ENCODE measurements at places on chromosomes 7 and 10.

DNA sequence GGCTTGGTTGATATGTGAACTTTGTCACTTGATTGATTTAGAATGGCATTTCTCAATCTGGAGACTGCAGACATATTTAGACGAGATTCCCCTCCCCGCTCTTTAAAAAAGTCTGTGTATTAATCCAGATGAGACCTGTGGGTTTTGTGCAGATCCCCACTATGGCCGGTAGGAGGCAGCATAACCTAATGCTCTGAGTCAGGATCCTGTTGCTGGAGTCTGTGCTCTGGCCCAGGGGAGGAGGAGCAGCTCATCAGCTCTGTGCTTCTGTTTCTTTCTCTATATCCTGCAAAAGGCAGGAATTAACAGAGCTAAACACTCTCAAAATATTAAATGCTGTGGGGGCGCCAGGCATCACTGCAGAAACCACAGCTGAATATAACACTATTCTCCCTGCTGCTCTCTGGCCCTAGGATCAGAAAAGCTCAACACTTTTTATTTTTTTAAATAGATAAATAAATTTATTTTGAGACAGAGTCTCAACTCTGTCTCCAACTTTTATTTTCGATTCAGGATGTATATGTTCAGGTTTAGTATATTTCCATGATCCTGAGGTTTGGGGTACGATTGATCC is 23.9 kb upstream of the SEPHS1 start:
- DNase-seq = peak; percentile 60

GRCh38 chr10:84447701-84448400 is 119.5 kb downstream of the CCSER2 start:
- peak; percentile 75 for DNase-seq

DNA sequence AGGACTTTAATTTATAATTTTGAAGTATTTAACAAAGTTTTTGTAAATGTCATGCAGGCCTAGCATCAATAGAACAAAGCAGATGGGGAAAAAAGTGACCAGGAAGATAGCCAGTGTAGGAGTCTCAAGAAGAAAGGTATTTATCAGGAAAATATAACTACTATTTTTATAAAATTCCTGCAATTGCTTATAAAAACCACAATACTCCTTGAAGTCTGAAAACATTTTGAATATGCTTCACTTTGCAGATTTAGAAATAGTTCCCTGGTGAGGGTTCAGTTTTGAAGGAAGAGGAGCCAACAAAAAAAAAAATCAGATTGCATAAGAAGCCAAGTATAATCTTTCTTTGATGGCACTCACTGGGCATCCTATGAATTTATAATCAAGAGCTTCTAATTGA is 34.1 kb downstream of the MTERF1 start:
- no peak for DNase-seq

- no peak for DNase-seq
Measured at GRCh38 chr7:40297741-40298311, 163.0 kb downstream of the SUGCT start.

DNA sequence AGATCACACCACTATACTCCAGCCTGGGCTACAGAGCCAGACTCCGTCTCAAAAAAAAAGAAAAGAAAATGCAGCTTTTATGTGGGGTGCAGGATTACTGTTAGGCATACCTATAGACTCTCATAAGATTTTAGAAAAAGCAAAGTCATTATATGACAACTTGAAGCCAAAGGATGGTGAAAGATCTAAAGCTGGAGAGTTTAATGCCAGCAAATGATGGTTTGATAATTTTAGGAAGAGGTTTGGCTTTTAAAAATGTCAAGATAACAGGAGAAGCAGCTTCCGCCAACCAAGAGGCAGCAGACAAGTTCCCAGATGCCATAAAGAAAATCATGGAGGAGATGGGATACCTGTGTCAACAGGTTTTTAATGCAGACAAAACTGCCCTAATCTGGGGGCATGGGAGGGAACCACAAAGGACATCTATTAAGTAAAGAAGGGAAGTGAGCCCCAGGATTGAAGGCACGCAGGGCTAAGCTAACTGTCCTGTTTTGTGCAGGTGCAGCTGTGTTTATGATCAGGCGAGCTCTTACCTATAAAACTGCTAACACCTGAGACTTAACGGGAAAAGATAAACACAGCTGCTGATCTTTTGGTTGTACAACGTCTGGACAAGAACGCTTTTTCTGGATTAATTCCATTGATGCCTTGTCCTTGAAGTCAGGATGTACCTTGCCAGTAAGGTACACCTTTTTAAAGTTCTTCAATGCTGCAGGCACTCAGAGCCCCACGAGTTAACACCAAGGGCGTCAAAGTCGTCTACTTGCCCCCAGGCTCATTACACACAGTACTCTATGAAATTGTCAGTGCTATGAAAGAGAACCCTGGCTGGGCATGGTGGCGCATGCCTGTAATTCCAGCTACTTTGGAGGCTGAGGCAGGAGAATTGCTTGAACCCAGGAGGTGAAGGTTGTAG is 10.5 kb upstream of the ANKRD61 start:
- DNase-seq = no peak

GRCh38 chr10:124522933-124523871 is 61.6 kb downstream of the LHPP start:
- no peak for DNase-seq

GRCh38 chr10:1658658-1659057 is 78.7 kb downstream of the ADARB2 start:
- DNase-seq = no peak

- DNase-seq = no peak
Measured at GRCh38 chr10:29011516-29011915, 277.4 kb upstream of the LYZL1 start.

DNA sequence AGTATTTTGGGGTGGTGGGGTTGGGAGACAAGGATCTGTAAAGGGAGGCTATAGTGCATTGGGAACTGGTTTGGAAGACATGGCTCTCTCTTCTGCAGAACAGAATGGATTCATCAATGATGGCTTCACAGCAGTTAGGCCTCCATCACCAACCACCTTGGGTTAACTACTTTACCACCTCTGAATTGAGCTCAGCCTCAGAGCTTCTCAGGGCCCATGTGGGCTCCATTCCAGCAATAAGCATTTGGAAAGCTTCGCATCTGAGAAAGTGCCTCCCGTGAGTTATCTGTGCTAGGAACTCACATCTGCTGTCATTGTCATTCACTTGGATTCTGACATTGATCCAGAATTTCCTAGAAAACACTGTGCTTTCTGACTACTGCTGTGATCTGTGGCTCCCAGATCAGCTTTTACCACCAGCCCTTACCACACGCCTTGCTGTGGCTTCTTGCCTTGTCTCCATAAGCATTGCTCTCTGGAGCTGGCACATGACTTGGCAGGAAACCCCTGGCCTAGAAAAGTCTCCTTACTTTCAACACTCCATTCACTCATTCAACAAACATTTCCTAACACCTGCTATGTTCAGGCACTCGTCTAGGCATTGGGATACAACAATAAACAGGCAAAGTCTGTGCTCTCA is 70.7 kb upstream of the ADO start:
- DNase-seq = no peak

GRCh38 chr7:15747301-15747700 is 60.8 kb upstream of the MEOX2 start:
- DNase-seq = no peak

- DNase-seq = no peak
Measured at GRCh38 chr7:75614401-75614800, 122.3 kb downstream of the SPDYE5 start.

DNA sequence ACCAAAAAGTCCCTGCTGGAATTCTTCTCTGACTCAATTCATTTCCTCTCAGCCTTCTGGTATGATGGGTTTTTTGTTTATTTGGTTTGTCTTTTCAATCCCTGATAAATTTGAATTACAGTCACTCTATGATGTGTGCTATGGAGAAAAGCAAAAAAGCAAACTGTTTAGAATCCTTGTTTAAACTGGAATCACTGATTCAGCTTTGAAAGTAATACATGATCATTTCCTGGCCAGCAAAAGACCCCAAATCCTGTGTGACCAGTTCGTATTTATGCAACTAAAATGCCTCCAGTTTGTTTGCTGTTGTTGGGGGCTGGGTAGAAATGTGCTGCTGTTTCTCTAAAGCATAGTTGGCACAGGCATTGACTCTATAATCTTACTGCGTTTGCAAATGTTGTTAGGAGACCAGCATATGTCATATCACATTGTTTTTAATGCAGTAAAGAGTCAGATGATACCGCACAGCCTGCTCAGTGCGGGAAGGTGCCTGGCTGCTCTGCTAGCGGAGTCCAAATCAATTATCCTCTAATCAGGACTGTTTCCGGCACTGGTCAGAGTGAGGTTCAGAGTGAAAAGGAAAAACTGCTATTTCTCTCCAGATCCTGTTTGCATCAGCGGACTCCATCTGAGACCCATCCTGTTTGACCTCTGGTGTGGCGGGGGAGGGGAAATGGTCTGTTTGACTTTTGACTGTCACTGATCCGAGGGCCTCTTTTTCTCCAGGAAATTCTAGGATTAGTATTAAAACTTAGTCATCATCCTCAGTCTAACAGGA is 40.6 kb upstream of the ADD3 start:
- DNase-seq = no peak

DNA sequence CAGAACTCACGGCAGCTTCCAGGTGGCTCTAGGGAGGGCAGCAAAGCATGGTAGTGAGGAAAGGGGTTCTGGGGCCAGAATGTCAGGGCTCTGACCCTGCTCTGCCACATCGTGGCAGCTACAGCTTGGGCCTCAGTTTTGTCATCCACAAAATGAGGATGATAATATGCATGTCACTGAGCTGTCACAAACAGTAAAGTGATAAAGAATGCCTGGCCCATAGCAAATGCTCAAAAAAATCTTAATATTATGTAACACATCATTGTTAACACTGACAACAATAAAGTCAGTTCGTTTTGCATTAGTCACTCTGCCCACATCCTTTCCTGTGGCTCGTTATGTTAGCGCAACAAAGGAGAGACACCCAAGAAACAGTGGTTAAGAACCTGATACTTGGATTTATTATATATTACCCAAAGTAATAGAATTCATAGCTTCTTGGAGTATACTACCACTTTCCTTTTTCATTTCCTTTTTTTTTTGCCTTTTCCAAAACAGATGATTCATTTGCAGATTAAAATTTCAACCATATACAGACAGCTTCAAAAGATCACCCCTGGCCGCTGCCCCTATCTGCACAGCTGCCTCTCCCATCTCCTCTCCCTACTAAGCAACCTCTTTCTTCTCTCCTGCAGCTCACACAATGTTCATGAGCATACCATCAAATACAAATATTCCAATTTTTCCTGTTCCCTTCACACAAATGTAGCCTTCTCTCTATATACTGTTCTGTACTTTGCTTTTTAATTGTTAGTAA is 45.5 kb upstream of the DDC start:
- no peak for DNase-seq

DNA sequence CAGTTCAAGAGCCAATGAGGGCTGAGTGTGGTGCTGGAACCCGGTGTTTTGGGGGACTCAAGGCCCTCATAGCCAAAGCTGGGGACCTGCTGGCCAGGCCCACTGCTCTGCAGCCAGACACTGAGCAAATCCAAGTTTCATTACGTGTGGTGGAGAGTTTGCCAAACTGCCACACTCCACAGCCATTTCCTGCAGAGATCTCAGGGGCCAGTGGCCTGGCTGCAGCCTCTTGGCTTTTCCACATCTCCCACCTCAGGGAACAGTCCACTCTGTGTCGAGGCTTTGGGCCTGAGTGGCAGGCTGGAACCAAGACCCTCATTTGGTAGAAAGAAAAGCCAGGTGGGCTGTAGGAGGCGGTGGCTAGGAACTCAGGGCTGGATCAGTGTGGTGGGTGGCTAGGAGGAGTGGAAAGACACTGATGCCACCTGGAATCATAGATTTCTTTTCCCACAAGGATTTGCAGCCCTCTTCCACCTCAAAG is 3.2 kb downstream of the HOXA11 start:
- DNase-seq = no peak

- no peak for DNase-seq
Measured at GRCh38 chr7:79876848-79877252, 257.8 kb upstream of the GNAI1 start.

GRCh38 chr10:86759073-86759672 is 2.8 kb downstream of the BMPR1A start:
- DNase-seq = no peak

- no peak for DNase-seq
Measured at GRCh38 chr7:113799896-113800295, 118.9 kb downstream of the PPP1R3A start.

GRCh38 chr7:64498270-64498669 is 64.6 kb downstream of the ZNF680 start:
- no peak for DNase-seq

DNA sequence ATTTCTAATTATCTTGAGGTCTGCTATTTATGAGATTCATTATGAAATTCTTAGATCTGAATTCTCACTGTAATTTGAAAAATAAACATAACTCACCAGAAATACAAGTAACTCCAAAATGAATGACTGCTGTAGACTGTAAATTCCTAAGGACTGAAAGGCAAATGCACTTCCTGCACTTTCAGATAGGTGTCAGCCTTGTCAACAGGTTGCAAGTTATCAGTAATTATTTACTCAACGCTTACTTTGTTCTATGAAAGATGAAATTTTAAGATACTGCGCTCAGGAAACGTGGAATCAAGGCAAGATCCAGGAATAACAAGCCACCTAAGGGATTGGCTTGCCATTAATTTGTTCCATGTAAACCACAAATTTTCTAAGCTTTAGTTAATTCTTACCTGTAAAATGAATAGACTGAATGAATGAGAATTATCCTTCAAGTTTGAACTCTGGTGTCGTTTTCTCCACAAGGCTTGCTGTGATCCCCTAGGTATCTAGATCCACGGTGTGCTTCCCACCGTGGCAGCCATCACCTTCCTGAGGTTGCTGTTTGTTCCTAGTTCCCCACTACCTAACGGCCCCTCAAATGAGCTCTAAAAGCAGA is 12.6 kb downstream of the DHX32 start:
- DNase-seq = no peak

- DNase-seq = no peak
Measured at GRCh38 chr7:155237730-155238129, 59.9 kb upstream of the INSIG1 start.
